Hippocampal formation (tissue), 2 donors: ENCODE measurements at places on chromosomes 11 and 22.

GRCh38 chr11:45161252-45162063 is 15.0 kb downstream of the PRDM11 start:
- peak; percentile 9 for DNase-seq

DNA sequence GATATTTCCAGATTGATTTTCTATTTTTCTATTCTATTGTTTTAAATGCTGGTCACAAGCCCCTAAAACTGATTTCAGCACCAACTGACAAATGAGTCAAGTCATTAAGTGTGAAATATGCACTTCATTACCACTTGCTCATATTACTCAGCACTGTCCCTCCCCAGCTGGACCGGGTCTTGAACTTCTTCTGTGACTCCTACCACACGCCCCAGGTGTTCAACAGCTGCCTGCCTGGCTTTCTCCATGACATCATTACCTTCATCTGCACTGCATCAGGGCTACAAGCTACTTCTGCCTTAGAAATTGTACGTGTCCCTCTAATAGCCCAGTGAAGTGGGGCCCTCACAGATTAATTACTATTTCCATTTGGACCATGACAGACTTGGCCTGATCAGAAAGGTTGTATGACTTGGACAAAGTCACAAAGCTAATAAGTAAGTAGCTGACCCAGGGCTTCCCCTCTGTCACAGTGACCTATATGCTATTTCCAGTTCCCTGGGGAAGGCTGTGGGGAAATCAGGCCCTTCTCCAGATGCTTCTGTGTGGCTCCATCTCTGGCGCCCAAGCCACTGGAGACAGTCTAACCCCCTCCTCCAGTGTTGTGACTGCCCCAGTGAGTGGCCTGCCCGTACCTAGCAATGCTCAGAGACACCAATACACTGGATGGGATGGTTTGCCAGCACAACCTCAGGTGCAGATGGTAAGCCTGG is 18.1 kb downstream of the TBC1D10A start:
- no peak for DNase-seq

DNA sequence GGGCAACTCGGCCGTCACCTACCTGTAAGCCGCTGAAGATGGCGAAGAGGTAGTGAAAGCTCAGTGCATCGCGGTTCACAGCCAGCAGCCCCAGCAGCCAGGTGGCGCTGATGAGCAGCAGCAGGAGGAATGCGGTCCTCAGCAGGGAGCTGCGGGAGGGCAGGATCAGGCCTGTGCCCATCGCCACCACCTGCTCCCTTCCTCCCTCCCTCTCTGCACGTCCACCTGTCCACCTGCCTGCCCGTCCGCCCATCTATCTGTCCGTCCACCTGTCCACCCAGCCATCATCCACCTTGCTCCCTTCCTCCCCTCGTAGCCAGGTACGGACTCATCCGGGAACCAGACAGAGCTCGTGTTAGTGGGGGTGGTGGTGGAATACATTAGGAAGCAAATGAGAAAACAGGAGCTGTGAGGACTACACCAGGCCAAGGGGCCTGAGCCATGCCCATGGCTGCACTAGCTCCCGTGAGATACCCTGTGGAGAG is 32.2 kb downstream of the TRMU start:
- no peak for DNase-seq

DNA sequence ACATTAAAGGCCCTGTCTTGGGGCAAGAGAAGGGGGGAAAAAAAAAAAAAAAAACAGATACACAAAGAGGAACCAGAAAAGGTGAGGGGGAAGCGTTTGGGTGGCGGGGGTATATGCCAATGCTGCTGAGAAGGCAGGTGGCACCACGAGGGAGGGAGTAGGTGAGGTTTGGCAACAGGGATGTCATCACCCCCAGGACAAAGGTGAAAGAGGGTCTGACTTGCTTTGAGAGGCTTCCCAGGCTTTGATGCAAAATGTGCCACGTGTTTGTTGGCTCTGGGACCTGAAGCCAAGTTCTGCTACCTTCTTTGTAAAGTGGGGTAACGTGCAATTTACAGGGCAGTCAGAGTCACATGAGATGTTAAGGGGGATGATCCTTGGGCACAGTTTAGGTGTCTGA is 4.1 kb downstream of the YPEL1 start:
- no peak for DNase-seq

GRCh38 chr22:17570851-17571631 is 7.7 kb downstream of the SLC25A18 start:
- DNase-seq: peak; percentile 52

GRCh38 chr11:71283971-71284441 is 31.6 kb upstream of the SHANK2 start:
- no peak for DNase-seq

DNA sequence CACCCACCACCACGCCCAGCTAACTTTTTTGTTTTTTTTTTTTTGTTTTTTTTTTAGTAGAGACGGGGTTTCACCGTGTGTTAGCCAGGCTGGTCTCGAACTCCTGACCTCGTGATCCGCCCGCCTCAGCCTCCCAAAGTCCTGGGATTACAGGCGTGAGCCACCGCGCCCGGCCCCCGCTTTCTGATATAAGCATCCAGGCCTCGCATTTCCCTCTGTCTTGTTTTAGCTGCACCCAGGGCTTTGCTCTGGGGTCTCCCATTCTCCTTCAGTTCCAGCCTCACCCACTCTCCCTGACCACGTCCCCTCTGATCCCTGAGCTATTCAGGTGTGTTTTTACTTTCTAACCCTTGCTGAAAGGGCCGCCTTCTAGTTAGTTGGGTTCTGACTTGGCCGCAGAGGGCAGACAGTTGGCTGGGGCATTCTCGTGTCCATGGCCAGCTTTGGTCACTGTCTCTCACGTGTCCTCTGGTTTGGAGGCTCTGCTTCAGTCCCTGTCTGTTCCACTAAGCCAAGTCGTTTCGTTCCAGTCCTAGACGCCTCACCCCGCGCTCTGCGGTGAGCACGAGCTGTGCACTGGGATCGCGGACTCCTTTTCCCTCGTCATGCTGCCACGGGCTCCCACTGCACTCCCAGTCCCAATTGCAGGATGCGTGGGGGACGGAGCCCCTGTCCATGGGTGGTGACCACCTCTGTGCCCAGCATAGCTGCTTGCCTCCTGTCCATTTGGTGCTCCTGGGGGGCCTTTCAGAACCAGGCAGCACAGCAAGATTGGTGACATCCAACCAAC is 6.0 kb upstream of the TNNT3 start:
- DNase-seq: no peak

DNA sequence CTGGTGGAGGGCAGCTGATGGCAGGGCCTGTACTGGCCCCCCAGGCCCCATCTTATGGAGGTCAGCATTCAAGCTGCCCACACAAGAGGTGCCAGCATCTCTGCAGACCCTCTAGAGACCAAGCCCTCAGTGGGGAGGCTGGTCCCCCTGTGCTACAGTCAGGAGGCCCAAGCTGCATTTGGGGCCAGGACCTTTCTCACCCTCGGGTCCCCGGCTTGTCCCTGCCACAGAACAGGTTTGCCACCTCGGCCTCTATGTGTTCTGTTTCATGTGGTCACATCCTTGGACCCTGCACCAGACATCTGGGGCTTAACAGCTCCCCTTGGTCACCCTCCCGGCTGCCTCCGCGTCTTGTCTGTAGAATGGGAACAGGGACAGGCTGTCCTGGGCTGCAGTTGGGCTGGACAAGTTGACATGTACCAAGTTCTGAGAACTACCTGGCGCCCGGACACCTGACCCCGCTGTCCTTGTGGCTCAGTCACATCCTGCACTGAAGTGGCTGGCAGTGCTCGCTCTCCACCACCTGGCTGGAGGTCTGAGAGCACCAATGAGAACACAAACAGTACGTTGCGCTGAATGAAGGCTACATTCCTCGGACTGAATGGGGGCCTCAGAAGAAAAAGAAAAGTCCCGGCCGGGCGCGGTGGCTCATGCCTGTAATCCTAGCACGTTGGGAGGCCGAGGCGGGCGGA is 2.7 kb upstream of the PLXNB2 start:
- DNase-seq: no peak

DNA sequence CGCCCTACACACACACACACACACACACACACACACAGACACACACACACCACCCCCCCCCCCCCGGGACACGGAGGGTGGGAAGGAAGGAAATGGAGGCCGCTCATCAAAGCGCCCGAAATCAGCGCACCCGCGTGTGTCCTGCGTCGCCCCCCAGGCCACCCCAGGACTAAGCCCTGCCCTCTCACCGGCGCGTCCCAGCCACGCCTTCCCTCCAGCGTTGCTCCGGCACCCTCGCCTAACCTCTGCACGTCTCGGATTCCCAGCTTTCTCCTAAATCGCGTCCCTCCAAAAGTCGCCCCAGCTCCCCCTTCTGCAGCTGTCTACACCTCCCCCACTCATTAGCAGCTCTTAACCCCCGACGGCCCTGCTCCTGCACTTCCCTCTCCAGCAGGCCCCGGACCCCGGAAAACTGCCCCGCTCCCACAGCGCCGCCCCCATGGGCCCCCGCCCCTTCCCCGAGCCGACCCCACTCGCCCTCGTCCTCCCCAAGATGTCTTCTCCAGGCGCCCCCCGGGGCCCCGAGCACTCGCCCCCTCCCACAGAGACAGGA is 557 bp downstream of the PACSIN2 start:
- DNase-seq: no peak

- no peak for DNase-seq
These were observed 26.2 kb upstream of the LDLRAD3 start for GRCh38 chr11:35917676-35918075.

DNA sequence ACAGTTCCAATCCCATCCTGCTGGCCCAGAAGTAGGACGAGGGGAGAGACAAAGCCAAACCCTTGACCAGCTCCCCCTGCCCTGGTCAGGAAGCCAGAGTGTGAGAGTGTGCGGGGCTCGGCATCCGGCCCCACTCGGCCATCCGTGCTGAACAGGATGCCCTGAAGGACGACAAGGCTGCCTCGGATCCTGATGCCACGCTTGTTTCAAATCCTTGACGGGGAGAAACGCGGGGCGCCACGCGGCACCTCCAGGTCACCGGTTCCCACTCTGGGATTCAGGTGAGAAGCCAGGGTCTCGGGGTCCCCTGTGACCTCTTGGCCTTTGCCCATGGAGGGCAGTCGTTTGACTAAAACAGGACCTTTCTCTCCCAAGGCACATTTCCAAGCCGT is 167.8 kb downstream of the BRD1 start:
- DNase-seq: no peak

DNA sequence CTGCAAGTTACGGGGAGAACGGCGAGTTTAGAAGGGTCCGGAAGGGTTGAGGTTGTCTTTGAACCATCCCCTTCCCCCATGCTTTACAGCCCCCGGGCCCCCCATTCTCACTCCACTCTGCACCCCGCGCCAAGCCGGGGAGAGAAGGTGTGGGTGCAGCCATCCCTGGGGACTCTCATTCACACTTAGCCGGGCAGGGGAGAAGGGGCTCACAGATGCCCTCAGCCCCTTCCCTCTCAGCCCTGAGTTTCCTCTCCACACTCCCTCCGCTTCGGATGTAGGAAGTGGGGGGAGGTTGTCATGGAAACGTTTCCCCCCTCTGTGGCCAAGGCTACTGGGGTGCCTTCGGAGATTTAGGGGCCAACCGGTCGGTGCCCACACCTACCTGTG is 334 bp downstream of the CADM1 start:
- DNase-seq: no peak

DNA sequence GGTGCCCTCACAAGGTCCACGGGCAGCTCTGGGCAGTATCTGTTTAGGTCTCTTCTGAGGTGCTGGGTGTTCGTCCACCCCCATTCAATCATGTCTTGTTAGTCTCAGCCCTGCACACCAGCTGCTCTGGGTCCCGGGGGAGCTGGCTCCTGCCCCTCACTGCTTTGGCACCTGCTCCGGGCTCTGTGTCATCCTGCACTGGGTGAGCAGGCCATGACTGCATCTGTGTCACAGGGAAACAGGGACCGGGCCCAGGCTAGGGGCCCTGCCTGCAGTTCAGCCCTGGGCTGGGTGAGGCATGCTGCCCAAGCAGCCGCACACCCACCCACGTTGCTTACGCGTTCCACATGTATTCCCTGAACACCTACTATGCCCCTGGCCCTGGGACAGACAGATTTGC is 43.9 kb downstream of the ELFN2 start:
- DNase-seq: no peak

DNA sequence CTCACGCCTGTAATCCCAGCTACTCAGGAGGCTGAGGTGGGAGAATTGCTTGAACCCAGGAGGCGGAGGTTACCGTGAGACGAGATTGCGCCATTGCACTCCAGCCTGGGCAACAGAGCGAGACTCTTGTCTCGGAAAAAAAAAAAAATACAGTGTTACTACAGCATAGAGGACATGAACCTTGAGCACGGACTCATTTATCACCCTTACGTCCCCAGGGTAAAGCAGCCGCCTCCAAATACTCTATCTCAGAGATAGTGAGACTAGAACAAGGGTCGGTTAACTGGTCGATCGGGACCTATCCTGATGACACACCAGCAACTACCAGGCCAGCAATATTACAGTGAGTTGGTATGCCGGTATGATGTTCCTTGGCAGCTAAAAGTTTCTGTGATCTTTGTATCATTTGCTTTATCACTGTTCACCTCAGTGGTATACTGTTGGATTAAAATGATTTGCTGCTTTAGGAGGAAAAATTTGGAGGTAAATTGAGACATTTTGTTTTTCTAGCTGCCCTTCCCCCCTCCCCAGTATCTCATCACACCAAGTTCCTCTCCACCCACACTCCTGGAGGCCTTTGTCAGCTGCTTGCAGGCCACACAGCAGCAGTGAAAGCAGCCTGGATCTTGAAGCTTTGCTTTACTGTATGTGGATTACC is 7.0 kb upstream of the SIDT2 start:
- no peak for DNase-seq

- no peak for DNase-seq
These were observed 720 bp upstream of the FAR1 start for GRCh38 chr11:13667795-13668101.

GRCh38 chr22:19890502-19891316 is 36.0 kb upstream of the GNB1L start:
- DNase-seq: no peak

- no peak for DNase-seq
These were observed 587 bp upstream of the ALDH3B1 start for GRCh38 chr11:68009391-68010089.

DNA sequence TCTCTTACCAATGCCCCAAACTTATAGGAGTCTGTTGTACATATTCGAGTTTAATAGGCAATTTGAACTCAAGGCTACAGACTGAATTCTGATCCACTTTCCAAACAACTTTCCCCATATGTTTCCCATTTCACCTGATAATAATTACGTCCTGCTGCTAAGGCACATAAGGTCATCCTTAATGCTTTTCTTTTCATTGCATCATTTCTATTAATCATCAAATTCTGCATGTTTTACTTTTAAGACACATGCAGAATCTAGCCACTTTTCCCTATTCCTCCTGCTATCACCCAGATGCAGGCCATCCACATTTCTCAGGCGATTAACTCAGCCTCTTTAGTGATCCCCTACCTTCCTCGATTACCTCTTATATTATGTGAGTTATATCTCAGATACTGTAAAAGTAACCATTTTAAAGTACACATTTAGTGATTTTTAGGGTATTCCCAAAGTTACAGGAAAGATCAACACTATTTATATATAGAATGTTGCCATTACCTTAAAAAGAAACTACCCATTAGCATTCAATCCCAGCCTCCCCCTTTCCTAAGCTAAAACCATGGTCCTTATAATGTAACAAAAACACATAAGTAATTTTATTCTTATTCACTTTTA is 14.9 kb downstream of the XKR3 start:
- no peak for DNase-seq

DNA sequence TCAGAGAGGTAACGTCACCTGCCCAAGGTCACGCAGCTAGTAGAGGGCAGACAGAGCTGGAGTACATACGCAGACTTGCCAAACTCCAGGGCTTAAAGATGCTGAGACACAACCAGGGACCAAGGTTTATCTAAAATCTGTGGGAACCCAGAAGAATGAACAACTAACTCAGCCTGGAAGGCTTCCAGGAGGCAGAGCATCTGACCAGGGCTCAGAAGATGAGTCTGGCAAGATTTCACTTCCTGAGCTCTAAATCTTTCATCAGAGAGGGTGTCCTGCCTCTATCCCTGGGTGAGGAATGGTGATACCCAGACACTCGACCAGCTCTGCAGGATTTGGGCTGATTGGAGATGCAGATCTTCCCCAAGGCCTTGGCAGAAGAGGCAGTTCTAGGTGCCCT is 9.1 kb downstream of the GAL3ST1 start:
- peak; percentile 22 for DNase-seq
